Ureter (tissue), 1 donor: ENCODE measurements at places on chromosomes 11 and 22.

DNA sequence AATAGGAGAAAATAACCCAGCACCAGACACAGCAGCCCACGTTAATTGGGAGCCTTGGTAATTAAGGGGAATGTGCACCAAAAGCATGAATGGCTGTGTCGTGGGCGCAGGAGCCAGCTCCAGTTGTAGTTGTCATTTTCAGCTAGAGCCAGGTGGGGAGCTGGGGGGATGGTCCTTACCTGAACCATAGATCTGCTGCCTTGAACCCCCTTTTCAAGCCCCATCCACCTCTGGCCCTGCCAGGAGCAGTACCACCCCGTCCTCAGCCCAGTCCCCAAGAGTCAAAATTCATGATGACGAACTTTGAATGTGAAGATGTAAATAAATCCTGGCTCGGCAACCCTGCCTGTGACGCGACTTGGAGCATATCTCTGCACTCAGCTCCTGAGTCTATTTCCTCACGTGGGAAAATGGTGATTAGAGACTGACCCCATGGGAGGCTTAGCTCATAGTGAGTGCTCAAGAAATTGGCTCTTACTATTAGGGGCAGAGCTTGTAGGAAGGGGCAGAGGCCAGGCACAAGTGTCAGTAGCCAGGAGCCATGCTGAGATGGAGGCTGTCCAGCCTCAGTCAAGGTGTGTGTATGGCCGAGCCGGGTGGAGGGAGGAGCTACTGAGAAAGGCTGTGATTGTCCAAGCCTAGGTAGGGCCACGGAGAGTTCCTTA, 794 bp upstream of the FXYD6 start:
- DNase-seq: no peak

GRCh38 chr22:19287076-19287707, 4.3 kb downstream of the CLTCL1 start:
- no peak for DNase-seq

DNA sequence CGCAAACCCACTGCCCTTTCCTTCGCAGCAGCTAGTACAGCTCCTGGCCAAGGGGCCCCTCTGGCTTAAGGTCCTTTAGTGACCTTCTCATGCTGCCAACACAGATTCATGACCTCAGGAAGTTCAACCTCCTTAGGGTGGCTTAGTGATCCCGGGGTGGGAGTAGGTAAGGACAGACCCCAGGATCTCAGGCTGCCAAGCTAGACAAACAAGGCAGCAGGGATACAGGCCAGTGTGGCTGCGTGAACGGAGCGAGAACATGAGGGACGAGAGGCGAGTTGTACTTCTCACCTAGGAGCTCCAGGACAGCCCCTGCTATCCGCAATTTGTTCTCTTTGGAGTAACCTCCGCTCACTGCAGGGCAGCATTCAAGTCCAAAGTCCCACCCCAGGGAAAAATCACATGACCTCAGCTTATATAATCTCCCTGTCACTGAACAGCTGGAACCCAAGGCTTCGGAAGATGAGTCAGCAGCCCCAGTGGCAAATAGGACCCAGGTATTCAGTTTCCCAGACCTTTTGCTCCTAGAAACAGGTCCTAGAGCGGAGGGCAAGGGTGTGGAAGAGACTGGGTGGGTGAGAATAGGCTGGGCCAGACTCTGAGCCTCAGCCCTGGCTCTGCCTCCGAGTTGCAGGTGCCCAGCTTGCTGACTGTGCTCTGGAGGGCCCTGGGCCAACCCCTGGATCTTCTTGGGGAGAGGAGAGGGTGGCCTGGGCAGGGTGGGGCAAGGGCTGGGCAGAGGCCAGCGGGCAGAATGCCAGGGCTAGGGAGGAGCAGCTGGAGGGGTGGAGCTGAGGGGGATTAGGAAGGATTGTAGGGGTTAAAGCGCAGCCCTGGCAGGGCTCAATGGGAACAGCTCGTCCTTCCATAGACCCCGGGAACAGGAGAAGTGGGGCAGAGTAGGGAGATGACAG, 13.1 kb downstream of the USP2 start:
- DNase-seq: peak; percentile 59

- DNase-seq: no peak
Observed at GRCh38 chr11:74723511-74723910, 7.7 kb downstream of the CHRDL2 start.

DNA sequence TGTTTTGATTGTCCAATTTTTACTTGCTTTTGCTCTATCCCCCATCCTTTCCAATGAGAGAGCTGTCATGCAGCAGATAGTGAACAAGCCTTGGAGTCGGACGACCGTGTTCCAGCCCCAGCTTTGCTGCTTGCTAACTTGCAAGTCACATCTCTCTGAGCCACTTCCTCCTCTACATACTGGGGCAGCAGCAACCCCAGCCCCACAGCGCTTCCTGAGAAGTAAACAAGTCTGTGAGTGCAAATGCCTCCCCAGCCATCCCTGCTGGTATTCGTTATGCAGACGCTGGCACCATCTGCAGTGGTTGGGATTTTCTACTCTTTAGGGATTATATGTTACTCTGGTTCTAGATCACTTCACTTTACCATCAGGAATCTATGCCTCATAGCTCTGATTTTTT, 35.0 kb downstream of the TPBGL start:
- peak; percentile 66 for DNase-seq

DNA sequence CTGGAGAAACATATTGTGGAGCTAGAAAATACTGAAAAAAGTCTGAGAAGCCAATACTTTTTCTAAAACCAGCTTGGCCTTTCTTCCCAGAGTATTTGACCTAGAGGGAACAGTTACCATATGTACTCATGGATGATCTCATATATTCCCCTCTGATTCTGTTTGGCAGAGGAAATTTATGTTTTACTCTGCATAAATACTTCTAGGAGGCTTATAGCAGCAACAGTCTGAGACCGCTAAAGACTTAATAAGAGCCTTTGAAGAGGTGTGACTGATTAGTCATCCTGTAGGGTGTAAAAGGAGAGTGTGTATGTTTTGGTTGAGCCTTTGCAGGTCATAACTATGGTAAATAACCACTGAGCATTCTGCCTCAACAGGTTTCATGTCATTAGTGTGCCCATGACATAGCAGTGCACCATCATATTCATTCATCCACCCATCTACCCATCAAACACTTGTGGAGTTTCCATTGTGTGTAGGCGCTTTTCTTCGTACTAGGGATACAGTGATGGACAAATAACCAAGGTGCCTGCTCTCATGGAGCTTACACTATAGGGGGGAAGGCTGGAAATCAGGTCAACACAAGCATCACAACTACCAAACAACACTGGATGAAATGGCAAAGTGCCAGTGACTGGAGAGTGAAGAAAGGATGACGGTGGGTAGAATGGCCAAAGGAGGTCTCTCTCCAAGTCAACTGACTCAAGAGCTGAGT, 44.5 kb downstream of the TRAF6 start:
- no peak for DNase-seq

GRCh38 chr22:49838771-49839717, 11.4 kb upstream of the BRD1 start:
- no peak for DNase-seq

GRCh38 chr22:23113067-23113846, 28.5 kb downstream of the RSPH14 start:
- no peak for DNase-seq

DNA sequence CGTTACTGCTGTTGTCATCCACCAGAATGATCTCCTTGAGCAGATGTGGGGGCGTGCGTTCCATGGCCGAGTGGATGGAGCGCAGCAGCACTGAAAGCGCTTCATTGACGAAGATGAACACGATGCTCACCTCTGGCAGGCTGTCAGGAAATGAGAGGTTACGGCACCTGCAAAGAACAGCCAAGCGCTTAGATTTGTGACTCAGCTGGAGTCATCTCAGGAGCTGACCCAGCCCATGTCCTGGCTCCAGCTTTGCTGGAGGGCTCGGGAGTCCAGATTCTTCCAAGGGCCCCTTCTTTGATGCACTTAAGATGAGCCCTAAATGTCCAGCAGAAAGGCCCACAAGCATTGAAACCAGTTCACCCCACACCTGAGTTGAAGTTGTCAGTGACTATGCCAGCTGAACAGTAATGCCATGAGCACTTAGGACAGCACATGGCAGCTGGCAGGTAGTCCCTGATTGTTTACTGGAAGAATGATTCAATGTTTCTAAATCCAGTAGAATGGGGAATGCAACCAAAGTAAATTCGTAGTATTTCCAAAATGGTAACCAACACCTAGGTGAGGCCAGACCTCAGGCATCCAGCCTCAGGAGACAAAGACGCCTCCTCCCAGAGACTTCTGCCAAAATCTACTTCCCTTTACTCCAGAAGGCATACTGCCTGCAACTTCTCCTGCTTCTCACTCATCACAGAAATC, 79.7 kb upstream of the CSNK2A3 start:
- DNase-seq: no peak

GRCh38 chr22:33129621-33130020, 71.4 kb upstream of the SYN3 start:
- no peak for DNase-seq

DNA sequence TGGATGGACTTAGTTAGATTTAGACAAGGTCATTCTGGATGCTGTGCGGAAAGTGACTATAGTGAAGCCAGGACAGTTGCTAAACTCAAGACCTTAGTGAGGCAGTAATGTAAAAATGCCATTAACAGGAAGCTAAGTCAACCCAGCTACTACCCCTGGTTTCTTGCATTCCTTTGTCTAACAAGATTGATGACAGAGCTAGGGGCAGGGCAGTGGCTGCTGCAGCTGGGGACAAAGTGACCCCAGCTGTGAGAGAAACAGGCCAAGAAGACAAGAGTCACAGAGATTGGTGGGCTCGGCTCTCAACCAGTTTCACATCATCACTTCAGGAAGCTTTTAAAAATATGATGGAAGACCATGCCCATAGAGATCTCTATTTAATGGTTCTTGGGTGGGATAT, 110.4 kb upstream of the POU2AF2 start:
- DNase-seq: no peak

DNA sequence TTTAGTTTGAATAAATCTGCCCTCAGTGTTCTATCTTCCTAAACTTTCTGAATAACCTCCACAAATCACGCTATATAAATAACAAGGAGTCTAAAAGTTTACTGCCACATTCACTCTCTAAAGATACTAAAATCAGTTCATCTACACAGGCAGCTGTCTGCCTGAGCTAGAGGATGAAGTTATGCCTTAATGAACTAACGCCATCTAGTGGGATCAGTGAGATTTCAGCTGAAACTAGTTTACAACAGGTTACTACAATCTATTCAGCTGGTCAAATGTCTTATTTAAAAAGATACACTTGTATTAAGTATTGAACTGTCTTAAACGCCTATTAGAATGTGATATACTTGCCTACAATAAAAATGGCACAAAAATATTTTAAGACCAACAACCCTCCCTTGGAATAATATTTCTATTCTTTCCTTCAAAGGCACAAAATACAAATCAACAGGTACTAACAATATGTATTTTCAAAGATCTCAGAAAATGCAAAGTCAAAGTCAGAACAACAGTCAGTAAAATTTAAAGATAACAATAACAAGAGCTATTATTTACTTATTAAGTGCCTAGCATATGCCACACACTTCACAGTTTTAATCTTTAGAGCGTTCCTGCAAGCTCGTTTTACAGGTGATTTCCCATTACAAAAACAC, 84.1 kb downstream of the LARGE2 start:
- DNase-seq: no peak

- no peak for DNase-seq
Observed at GRCh38 chr11:127225619-127226018, 225.0 kb upstream of the KIRREL3 start.

- DNase-seq: no peak
Observed at GRCh38 chr11:64146036-64146955, 19.6 kb downstream of the MACROD1 start.

GRCh38 chr11:79081471-79082031, 359.3 kb downstream of the TENM4 start:
- DNase-seq: no peak

DNA sequence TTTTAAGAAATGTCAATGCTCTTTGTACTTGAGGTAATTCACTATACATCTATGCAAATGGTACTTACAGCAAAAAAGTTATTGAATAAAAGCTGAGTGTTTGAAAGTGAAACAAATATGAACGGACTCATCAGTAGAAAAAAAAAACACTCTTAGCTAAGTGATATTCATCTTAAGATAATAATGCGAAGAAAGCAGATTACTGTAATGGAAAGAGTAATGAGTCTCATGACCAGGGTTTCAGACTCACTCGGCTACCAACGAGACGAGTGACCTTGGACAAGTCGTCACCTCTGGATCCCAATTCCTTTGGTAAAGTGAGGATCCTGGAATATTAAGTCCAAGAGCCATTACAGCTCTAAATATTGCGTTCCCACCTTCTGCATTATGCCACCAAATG, 57.0 kb downstream of the PACSIN2 start:
- DNase-seq: no peak

DNA sequence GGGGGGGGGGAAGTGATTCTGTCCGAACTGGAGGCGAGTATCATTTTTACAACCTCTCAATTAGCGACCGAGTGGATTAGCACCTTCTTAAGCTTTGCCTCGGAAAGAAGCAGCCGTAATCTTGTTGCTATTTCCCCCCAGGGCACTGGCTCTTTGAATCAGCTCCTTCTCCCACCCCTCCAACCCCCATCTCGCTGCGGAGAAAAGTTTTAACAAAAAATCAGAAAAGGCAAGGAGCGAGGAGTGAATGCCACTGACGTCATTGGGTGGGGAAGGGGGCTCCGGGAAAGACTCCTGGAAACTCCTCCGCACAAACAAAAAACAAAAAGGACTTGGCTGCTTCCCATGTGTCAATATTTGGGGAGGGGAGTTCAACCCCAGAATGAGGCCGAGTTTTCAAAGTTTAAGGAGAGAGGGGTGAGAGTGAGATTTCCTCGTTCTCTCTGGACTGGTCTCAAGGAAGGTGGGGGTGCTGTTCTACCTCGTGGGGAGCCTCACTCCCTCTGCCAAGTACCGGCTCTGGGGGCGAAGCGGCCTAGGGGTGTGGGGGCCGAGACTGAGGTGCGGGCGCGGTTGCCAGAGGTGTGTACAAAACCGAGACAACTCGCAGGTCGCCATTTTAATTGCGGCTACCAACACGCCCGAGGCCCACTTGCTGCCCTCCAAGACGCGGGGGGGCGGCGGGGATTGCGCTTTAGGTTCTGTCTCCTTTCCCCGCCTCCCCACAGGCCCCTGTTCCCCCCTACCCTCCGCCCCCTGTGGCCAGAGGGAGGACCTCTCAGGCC, 2.5 kb upstream of the PAX6 start:
- no peak for DNase-seq

GRCh38 chr11:44759743-44760476, 33.1 kb downstream of the TSPAN18 start:
- DNase-seq: no peak

DNA sequence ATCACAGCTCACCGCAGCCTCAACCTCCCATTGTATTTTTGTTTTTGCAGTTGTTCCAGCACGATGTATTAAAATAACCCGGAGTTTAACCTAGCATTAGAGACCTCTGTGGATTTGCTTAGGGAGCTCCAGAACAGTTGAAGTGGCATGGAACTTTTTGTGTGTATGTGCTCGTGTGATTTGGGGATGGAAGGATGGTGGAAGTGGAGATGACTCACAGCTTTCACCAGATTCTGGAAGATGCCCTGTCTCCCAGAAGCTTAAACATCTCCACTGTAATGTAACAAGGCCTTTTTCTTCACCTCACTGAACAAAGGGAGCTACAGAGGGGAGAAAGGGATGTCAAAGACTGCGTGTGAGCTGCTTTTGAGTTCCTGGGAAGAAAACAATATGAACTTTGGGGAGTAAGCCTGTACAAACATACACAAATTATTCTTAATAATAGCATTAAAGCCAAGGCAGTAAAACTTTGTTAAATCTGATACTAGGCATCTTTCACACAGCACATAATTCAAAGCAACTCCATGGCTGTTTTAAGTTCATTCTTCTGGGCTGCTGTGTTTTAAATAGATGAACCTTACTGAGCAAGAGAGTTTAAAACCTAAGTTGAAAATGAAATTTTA, 226.4 kb downstream of the ADAMTS15 start:
- no peak for DNase-seq

- DNase-seq: no peak
Observed at GRCh38 chr11:93051186-93051585, 81.7 kb downstream of the MTNR1B start.

- no peak for DNase-seq
Observed at GRCh38 chr22:48794906-48795305, 1032.8 kb downstream of the BRD1 start.
